ENCODE measurements at places on chromosomes 13 and 19.

GRCh38 chr13:83618966-83619365, 263.3 kb downstream of the SLITRK1 start:
- peak; percentile 58 for DNase-seq

- no peak for DNase-seq
Measured at GRCh38 chr13:110894086-110894485, 20.8 kb downstream of the ANKRD10 start.

- DNase-seq: no peak
Measured at GRCh38 chr19:29651622-29652394, 13.5 kb upstream of the PLEKHF1 start.

DNA sequence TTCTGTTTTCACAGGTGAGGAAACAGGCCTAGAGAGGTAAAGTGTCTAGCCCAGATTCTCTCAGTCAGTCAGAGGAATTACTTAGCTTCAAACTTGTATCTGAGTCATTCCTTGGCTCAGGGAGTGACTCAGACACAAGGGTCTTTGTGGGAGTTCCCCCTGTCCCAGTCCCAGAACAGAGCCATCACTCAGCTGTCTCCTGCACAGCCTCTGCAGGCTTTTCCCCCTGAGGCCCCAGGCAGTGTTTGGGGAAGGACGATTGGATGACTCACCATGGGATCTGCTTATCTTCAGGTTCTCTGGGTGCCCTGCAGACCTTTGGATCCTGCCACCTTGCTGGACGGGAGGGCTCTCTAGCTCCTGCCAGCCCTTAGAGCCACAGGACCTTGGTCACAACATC, 13.2 kb downstream of the ZNF793 start:
- DNase-seq: no peak

DNA sequence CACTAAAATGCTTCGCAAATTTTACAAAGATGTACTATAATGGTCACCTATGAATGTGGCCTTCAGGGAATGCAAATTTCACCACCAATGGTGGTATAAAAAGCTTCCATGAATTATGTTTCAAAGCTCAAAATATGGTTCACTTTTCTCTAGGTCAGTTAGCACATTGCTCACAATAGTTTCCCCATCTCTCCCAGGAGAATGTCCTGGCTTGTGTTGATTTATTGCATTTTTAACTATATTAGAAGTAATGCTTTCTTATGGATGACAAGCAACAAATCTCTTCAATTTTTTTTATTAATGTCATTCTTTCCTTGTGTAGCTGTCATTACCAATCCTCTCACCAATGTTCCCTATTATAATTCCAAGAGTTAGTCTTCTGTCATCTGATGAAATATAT, 621.2 kb downstream of the TBC1D4 start:
- DNase-seq: no peak

Data from stromal cell of bone marrow (primary cell).